ENCODE measurements at places on chromosomes 3 and 15.

DNA sequence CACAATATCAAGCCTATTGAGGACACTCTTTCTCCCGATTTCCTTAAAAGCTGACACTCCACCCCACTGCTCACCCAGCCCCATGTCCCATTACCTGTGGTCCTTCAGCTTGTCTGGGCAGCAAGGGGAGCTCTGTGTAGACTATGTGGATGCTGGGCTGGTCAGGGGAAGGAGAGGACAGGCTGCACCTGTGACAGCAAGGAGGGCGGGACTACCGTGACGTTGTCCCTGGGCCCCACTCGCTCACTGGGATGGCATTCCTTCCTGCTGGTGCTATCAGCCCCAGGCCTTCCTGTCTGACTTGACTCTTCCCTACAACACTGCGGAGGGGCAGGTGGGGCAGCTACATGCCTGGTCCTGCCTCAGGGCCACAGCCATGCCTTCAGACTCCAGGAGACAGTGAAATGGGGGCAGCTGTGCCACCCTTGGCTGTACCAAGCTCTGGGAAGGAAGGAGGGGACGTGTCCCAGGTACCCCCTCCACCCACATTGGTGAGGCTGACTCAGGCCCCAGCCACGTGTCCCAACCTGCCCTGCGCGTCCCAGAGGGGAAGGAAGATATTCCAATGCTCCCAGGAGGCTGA lies at the start of gene TMEM40:
Gene TMEM40, minus strand, starts transcription at position 163 of the 583 bp plus-strand sequence. CDS start 9,427 bp downstream, outside the sequence.
- no peak for DNase-seq

DNA sequence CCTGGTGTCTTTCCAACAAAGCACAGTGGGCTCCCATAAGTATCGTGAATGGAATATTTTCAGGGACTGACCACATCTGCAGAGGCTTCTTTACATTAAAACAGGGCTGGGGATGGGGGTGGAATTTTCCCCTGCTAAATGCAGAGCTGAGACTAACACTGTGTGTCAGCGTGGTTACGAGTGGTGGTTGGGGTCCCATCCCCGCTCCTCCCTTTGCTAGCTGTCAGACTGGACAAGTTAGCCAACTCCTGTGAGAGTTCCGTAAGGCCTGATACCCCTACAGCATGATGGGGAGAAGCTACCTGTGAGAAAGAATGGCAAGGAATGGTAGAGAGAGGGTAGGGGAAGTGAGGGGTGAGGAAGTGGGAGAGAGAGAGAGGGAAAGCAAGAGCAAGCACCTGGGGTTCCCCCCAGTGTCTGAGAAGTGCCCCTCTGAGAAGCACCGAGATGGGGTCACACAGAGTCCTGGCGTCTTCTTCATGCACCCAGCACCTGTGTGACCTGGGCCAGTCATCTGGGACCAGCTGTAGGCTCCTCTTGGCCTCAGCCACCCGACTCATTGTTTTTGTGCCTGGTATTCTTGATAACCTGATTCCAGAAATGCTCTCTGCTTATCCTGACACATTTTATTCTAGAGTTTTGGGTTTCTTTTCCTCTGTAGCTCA lies 395.8 kb downstream of the CACNA2D3 start:
- no peak for DNase-seq

DNA sequence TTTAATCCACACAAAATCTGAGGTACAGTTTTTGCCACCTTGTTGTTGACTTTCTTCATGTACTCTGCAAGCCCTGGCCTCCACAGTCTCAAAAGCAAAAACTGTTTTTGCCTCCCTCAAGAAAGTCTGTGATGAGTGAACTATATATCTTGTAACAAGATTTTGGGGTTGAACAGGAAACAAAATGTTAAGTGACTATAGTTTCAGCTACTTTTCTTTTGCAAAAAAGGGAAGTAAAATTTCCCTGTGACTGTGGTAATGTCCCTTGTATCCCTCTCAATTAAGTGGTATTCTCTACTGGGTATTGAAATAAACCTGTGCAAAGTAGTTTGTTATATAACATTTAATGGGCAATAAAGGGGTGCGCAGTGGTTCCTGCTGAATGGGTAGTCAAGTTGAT lies 21.3 kb upstream of the SCAANT1 start:
- no peak for DNase-seq

DNA sequence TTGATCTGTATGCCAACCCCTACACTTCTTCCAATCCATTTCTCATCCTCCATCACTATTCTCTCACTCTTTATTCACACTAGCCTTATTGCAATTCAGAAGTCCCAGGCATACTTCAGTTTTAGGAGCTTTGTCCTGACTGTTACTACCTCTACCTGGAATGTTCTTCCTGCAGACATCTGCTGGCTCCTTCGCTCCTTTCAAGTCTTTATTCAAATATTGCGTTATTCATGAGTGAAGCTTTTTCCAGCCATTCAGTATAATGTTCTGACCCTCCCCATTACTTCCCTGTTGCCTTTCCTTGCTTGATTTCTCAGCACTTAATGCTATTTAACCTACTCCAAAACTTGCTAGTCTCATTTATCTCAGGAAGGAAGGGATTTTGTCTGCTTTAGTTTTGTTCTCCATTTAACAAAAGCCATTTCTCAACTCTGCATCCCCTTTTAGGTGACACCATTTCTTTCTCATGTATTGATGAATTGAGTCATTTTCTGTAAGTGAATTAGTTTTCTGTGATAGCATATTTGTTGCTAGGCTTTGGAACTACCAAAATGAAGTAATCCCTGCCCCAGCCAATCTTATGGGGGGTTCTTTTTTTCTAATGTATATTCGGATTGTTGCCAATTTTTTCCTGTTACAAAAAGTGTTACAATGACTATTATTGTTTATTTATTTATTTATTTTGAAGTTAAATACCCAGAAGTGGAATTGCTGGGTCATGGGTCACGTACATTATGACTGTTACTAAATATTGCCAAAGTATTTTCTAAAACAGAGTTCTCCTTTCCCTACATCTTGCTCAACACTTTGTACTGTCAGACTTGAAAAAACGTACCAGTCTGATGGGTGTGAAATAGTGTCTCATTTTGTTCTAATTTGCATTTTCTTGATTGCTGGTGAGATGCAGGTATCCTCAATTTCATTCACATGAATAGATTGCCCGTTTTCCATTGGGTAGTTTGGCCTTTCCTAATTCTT lies 9.4 kb downstream of the ATP11B start:
- DNase-seq = no peak

DNA sequence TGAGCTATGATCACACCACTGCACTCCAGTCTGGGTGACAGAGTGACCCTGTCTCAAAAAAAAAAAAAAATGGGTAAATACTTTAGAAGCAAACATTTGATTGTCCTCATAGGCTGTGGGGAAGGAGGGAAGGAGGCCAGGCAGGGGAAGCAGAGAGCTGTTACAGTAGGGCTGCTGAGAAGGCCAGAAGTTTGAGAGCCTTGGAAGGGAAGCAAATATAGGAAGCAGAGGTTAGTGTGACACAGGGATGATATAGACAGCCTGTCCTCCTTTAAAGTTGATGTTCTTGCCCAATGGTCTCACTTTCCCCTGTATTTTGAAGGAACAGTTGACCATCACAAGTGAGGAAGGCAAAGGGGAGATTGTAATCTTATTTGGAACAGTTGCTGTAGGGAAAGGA lies 5.3 kb upstream of the ALPK3 start:
- DNase-seq = no peak

- DNase-seq = no peak
Observed at GRCh38 chr15:98730860-98731711, 82.7 kb downstream of the IGF1R start.

DNA sequence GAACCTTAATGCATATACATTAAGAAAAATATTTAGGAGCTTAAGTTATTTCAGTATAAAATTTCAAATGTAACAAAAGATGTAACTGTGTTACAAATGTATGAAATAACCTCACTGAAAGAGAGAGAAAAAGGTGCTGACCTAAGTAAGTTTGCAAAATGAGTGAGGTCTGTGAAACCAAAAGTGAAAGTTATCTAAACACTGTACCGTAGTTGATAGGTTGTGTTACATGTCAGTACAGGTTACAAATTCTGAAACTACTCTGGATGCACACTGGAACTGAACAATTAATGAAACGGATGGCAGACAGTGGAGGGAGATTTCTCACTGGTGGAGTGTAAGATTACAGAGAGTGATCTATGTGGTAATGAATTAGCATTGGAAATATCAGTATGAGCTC lies 420.7 kb downstream of the ZNF385D start:
- no peak for DNase-seq

GRCh38 chr3:169103951-169104941 lies 559.3 kb downstream of the MECOM start:
- DNase-seq = no peak

- DNase-seq = no peak
Observed at GRCh38 chr3:101807888-101808287, 28.9 kb downstream of the NXPE3 start.

DNA sequence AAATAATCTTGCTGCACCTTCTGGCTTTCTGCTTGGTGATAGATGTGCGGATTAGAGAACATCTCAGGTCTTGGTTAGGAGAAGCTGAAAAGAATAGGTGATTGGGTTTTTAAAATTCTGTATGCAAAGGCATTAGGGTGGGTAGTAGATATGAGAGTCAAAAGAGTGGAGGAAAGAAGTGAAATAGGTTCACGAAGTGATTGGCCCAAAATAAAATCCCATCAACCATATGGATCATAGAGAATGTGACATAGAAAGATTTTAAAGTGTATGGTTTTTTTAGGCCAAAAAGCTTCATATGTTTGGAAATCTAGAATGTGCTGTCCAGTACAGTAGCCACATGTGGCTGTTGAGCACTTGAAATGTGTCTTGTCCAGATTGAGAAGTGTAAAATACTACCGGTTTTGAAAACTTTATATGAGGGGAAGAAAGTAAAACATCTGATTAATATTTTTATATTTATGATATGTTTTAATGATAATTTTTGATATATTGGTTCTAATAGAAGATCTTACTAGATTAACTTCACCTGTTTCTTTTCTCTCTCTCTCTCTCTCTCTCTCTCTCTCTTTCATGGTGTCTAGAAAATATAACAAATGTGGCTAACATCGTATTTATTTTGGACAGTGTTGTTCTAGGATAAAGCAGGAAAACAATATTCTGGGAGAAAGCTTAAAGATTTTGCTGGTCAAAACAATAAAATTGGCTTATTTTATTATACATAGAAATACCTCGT lies 2.9 kb downstream of the MBNL1 start:
- no peak for DNase-seq

DNA sequence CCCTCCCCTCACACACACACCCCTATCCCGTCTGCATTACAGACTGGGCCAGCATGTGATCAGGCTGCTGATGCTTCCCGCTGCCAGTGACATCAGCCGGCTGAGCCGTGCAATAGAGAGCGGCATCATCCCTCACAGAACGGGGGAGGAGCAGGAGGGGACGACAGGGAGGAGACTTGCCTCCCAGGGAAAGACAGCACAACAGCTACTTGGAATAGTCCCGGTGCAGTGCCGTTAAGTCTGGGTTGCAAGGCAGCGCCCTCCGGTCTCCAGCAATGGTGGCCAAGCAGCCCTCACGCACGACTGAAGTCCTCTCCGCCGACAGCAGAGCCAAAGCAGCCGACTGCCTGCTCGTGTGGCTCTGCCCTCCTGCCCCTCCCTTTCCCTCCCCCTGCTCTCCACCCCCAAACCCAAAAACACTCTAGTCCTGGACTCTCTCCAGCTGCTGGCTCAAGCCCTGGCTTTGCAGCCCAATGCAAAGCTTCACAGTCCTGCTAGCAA lies 31.5 kb upstream of the RPS17 start:
- no peak for DNase-seq
